ENCODE measurements at places on chromosomes 4 and X.
A peak's percentile ranks its signal among the peaks of the same experiment; 100 is the strongest.

- no peak for DNase-seq
Observed at GRCh38 chrX:10482261-10482660, 138.1 kb downstream of the MID1 start.

DNA sequence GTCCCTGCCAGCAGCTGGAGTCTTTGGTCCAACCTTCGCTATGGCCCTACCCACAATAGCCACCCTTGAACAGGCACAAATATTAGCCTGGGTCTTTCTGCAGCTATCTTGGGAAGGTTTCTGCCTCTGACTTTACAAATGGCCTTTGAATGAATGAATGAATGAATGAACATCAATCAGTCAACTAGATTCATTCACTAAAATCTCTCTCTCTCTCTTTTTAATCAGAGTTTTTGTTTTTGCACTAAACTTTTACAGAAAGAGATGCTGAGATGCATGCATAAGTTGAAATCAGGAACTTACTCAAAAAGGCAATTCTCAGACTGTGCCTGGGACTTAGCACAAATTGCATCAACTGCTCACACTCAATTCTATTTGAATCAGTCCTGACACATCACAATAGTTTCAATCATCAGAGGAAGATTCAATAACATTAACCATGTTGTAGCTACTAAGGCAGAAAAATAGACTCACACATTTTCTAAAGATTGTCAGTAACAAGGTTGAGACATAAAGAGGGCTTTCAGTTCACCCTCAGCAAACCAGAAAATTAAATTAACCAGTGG lies 55.0 kb downstream of the ANXA3 start:
- DNase-seq = no peak

- DNase-seq = no peak
Observed at GRCh38 chrX:23822397-23822796, 39.4 kb downstream of the SAT1 start.

GRCh38 chrX:106249706-106250379 lies 81.7 kb downstream of the PWWP3B start:
- no peak for DNase-seq

DNA sequence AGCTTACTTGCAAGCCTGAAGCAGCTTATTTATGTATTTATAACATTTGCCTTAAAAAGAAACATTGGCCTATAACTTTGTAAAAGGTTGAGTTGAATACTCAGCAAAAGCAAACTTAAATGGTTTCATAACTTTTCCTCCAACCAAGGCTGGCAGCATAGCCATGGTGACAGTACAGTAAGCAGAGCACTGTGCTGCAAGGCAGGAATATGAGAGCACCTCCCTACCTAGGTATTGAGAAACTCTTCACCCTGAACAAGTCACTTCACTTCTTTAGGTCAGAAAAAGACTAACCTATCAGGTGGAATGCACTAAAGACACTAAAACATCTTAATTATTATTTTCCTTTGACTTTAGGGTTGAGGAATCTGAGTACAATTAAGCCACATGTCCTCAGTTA lies 63.9 kb upstream of the GYPA start:
- DNase-seq = no peak

DNA sequence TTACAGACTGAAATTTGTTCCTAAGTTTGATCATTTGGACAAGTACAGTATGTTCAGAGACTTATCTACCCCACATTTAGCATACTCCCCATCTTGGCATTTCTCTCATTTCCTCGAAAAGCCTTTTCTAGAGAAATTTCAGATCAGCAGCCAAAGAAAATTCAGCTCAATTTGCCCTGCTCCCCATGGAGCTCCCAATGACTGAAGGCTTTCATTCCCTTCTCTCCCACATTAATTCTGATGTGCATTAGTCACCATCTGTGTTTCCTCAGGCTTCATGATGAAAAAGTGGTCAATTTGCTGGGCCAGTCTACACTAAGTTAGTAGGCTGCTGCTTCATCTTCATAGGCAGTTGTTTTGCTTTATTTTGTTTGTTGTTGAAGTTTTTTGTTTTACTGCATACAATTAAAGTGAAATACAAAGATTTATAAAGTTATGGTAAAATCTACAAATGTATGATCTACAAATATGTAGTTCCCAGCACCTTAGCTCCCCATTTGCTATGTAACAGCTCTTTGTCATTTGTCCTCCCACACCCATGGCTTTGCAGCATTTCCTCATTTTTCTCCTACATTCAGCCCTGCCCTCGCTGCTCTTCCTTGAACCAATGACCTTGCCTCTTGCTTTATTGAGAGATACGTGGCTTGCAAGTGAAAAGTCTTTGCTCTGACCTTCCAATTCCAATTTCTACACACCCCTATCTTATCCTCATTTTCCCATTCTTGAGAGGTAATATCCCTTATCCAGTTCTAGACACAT lies 193.9 kb downstream of the ANAPC10 start:
- DNase-seq = no peak

- DNase-seq = no peak
Observed at GRCh38 chrX:77528034-77528433, 80.8 kb downstream of the FGF16 start.

- DNase-seq = no peak
Observed at GRCh38 chr4:62531731-62532130, 1331.6 kb downstream of the ADGRL3 start.

- no peak for DNase-seq
Observed at GRCh38 chr4:151400343-151400742, 8.6 kb upstream of the FHIP1A start.

- DNase-seq = peak; percentile 1
Observed at GRCh38 chrX:70030301-70030767, 19.4 kb downstream of the AWAT2 start.

- no peak for DNase-seq
Observed at GRCh38 chrX:73556159-73556558, 6.8 kb upstream of the CHIC1 start.

GRCh38 chrX:120111611-120112010 lies 4.1 kb downstream of the RHOXF1 start:
- DNase-seq = no peak

GRCh38 chr4:68361146-68361589 lies 11.3 kb upstream of the YTHDC1 start:
- no peak for DNase-seq

GRCh38 chr4:88138561-88138960 lies 19.9 kb downstream of the ABCG2 start:
- DNase-seq = no peak

GRCh38 chrX:23936180-23936579 lies 28.4 kb downstream of the CXorf58 start:
- DNase-seq = no peak

GRCh38 chrX:88944661-88945060 lies 197.6 kb downstream of the CPXCR1 start:
- DNase-seq = no peak

- DNase-seq = no peak
Observed at GRCh38 chr4:153295131-153295755, 49.2 kb upstream of the MND1 start.

- DNase-seq = no peak
Observed at GRCh38 chrX:103415068-103415467, 38.7 kb downstream of the BEX3 start.

GRCh38 chr4:97624204-97624603 lies 519.1 kb downstream of the STPG2 start:
- no peak for DNase-seq

GRCh38 chr4:152735396-152735859 lies 44.1 kb downstream of the TIGD4 start:
- no peak for DNase-seq

GRCh38 chr4:104973708-104974107 lies 173.0 kb upstream of the TET2 start:
- no peak for DNase-seq

DNA sequence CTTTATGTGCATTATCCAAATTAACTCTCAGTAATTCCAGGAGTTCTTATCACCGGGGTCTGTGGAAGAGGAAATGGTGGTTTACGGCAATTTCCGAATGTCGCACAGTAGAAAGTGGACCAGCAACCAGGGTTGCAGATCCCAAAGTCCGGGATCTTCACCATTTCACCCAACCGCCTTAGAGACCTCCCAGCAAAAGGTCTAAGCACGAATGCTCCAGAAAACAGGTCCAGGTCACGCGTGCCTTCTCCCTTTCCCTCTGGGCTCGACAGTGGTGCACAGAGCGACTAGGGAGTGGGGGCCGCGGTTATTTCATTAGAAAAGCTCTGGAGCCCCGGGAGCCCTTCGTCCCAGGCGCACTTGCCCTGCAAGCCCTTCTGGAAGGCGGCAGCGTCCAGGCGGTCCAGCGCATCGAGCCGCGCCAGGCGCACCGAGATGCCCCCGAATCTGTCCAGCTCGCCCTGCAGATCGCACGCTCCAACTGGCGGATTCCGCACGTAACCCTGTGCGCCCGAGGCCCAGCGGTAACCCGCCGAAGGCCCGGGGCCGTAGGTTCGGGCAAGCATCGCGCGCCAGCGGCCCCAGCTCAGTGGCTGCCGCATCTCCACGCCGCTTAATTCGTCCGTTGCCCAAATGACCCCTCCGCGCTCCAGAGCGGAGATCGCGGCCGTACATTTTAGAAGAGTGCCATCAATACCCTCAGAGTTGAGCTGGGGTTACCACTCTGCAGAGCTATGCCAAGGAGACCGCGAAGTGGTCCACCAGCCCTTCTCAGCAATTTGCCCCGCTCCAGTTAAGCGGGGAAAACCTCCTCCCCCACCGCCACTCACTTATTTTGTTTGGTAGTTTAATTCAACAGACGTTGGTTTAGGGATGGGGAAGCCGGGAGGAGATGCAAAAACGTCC lies at the start of gene NUDT6:
Gene NUDT6 (minus strand): TSS at position 627 of the 906 bp plus-strand sequence. CDS start 25 bp downstream, at position 602.
- DNase-seq = no peak

- peak; percentile 8 for DNase-seq
Observed at GRCh38 chrX:132023896-132024386, 839 bp downstream of the STK26 start.

DNA sequence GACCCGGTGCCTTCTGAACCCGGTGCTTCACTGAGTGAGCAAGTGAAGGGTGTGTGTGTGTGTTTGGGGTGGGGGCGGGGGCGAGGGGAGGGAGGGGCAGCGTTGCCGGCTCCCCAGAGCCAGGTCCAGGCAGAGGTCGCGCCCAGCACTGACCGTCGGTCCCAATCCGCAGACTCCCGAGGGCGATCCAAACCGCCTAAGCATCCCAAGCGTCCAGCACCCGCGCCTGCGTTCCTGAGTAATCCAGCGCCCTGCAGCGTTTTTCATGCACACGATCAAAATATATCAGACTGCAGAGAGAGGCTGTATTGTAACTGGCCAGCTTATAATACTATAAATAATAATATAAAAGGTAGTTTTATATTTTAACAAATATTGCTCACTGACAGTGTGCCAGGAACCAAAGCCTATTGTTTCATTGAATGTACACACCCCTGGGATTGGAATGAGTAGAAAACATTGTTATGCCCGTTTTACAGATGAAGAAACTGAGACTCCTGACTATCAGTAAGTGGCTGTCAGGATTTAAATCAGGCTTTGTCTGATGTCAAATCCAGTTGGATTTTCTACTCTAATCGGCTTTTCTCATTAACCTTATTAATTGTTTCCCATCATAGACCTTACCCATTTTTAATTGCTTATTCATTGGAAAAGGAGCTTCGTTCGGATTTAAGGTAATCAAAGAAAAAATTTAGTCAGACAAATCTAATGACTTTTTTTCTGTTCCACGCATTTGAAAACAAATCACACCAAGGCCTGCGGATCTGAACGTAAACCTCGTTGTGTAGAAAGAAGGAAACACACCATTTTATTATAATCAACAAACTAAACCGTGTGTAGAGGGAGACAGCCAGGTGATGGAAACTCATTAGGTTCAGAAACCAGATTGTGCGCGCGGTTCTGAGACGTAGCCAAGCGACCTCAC lies 4.0 kb upstream of the NKX3-2 start:
- no peak for DNase-seq

- DNase-seq = no peak
Observed at GRCh38 chr4:10753336-10753735, 68.8 kb upstream of the CLNK start.

GRCh38 chr4:77399831-77400230 lies 205.8 kb upstream of the CXCL13 start:
- DNase-seq = no peak

- DNase-seq = no peak
Observed at GRCh38 chrX:11311706-11312105, 18.5 kb downstream of the AMELX start.

- no peak for DNase-seq
Observed at GRCh38 chr4:128776794-128777216, 32.7 kb upstream of the JADE1 start.

DNA sequence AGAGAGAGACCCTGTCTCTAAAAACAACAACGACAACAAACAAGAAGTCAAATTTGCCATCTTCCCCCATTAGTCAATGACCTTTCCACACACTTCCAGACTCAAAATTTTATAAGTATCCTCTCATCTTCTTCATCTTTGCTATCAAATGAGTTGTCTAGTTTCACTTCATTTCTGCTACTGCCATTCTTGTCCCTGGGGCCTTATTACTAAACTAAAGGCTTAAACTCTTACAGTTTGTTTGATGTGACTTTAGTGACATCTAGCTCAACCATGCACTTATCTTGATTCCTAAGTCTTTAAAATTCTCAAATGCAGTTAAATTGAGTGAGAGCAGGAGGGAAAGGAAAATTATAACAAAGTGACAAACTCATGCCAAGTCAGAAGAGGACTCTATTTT lies 271.8 kb upstream of the GK2 start:
- DNase-seq = no peak

- peak; percentile 0 for DNase-seq
Observed at GRCh38 chrX:132612821-132613564, 124.2 kb upstream of the MBNL3 start.

DNA sequence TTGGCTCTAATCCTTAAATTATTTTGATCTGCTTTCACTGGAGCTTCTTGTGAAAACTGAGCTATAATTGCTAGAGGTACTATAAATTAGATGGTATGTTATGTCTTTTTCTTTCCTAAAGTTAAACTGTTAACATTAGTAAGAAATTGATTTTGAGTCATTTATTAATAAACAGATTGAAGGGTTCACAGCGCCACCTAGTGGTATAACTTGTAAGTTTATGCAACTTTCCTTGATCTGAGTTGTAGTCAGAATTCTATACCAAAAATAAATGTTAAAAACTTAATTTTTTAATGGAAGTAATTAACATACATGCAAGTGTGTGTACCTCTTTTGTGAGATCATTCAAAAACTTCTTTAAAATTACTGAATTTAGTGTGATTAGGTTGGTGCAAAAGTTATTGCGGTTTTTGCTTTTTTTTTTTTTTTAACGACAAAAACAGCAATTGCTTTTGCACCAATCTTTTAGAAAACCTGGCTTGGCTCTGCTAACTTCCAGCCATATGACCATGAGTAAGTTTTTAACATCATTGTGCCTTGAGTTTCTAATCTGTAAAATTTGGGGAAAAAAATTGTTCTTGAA lies 151.5 kb downstream of the CENPC start:
- no peak for DNase-seq

- no peak for DNase-seq
Observed at GRCh38 chr4:57127361-57127760, 17.2 kb upstream of the IGFBP7 start.

DNA sequence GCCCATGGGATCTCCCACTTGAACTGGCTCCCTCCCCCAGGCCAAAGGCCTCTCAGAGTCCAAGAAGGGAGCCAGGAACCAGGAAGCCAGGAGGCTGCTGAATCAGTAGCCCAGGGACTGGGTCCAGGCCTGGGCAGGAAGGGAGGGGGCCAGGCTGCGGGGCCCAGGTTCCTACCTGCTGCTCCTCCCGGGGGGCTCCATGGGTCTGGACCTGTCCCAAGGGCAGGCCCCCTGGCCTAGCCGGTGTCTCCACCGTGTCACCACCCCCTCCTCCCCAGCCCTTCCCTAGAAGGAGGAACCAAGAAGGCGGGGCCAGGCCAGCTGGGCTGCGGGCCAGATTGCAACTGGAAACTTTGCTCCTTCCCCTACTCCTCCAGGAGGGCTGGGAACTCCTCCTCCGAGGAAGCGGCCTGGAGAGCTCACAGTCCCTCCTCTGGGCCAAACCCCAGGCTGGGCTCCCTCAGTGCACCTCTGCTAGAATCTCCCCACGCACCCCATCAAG lies at the start of gene IQSEC2:
Gene IQSEC2 (minus strand): TSS at position 264 of the 502 bp plus-strand sequence.
- DNase-seq = no peak
